ENCODE measurements at places on chromosomes 5 and 9. TPM values are rescaled to one million over a fixed set of nuclear protein-coding genes. Genes with fewer than 3 reads are reported as not detected.

The ADAMTSL2 gene
- 0.80 TPM for total RNA-seq

The EDIL3 gene
- total RNA-seq = 7.2 TPM

The ARAP3 gene
- 5.9 TPM for total RNA-seq

The NSA2 gene
- total RNA-seq = 129 TPM

The PHYHD1 gene
- total RNA-seq = 67.0 TPM

The CFAP157 gene
- not detected for total RNA-seq

The ZNF883 gene
- total RNA-seq = 4.6 TPM

The CHSY3 gene
- 2.5 TPM for total RNA-seq

The PDGFRB gene
- 146 TPM for total RNA-seq

The TNFAIP8 gene
- 35.4 TPM for total RNA-seq

The PTGDS gene
- total RNA-seq = 46.7 TPM

The PCDHA4 gene
- 5.4 TPM for total RNA-seq

The RIC1 gene
- total RNA-seq = 74.5 TPM

The LHFPL2 gene
- 61.8 TPM for total RNA-seq

The F2RL1 gene
- 5.6 TPM for total RNA-seq

The SAXO1 gene
- not detected for total RNA-seq

The ANKRD31 gene
- 0.32 TPM for total RNA-seq

The INSL6 gene
- total RNA-seq = not detected

The PPP3R2 gene
- total RNA-seq = not detected

The RAPGEF1 gene
- total RNA-seq = 35.3 TPM

The ALG2 gene
- 44.5 TPM for total RNA-seq

The SCGB3A2 gene
- not detected for total RNA-seq

The ADGRD2 gene
- 2.6 TPM for total RNA-seq
